HFF-Myc (cell line): ENCODE measurements at places on chromosomes 6 and 20.
A peak's percentile ranks its signal among the peaks of the same experiment; 100 is the strongest.

- peak; percentile 94 for DNase-seq
These were observed 180.6 kb upstream of the CCN2 start for GRCh38 chr6:132131758-132132157.

DNA sequence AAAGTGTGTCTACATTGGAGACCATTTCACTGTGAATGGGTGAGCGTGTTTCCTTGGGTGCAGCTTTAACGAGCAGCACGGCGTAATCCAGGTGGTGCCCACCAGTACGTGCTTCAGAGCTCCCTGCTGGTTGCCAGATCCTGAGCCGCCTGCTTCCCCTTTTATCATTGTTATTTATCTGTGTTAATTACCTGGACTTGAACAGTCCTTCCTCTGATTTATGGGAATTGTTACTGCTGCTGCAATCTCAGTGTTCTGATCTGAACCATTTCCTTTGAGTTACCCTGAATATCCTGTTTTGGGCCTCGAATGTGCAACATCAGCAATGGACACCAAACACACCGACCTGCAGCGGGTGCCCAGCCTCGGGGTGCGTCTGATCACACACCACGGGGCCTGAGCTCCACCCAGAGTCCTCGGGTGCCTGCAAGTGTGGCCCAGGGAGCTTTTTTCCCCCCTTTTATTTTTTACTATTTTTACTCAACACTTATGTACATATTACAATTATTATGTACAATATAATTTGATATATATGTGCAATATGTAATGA lies 81.3 kb downstream of the RPP40 start:
- no peak for DNase-seq

- DNase-seq: no peak
These were observed 68.7 kb downstream of the ATRN start for GRCh38 chr20:3539311-3540107.

GRCh38 chr6:2209226-2209809 lies 36.1 kb downstream of the GMDS start:
- no peak for DNase-seq
